Dorsolateral prefrontal cortex (tissue), 122 donors: ENCODE measurements at places on chromosomes 12 and 14. TPM values are rescaled to one million over a fixed set of nuclear protein-coding genes. Genes with fewer than 3 reads are reported as not detected.

GRCh38 chr14:90580377-90581335 is 183.8 kb downstream of the CALM1 start:
- no peak for DNase-seq

The BDKRB2 gene
- 1.5 TPM for total RNA-seq

DNA sequence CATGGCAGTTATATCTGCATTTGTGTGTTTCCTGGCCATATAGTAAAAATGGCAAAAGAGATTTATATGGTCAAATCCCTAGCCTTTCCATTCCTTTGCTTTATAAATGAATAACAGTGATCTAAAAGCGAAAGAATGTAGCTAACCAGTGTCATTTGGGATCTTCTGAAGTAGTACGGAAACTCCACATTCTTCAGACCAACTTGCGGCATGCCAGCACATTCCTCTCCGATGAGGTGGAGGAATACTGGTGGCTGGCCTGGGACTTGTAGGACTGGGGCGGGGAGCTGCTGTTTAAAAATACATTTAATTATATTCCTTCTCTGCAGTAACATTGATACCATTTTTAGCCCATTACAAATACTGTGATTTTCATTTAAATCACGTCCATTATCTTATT is 85.3 kb downstream of the SAMD4A start:
- no peak for DNase-seq

DNA sequence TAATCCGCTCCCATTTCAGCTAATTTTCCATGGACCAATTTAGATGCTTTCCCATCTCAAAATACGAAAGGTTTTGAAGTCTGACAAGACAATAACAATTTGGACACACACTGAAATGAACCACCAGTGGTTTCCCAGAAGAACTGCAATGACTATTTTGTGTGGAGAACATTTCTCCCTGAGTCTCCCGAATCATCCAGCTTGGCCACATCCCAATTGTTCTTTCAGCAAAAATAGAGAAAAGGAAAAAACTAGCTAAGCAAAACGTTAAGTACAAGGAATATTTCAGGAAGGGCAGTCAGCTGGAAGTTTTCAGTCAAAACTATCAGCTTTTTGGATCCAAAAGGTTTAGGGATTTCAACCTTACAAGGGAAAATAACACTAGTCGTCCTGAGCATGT is 390.6 kb downstream of the KCNH5 start:
- DNase-seq = no peak

The ACSM4 gene
- not detected for total RNA-seq

The LMNTD1 gene
- total RNA-seq = 1.6 TPM

DNA sequence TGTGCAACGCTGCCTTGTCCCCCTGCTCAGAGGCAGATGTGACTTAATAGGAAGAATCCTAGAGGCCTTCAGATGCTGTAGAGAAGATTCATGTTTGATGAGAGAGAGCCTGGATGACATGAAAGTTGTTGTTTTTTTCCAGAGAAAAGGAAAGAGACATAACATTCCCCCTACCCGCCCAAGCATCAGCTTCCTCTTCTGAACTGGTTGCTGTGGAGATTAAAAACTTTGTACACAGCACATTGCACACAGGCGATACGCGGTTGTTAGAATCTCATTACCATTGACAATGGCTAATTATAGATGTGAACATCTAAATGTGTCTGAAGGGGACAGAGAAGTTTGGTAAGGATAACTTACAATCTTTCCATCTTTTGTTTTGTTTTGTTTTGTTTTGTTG is 13.6 kb upstream of the ETFBKMT start:
- DNase-seq = no peak

- no peak for DNase-seq
Observed at GRCh38 chr12:19783547-19784444, 344.5 kb downstream of the AEBP2 start.

- no peak for DNase-seq
Observed at GRCh38 chr12:123690191-123690840, 19.4 kb downstream of the TCTN2 start.

DNA sequence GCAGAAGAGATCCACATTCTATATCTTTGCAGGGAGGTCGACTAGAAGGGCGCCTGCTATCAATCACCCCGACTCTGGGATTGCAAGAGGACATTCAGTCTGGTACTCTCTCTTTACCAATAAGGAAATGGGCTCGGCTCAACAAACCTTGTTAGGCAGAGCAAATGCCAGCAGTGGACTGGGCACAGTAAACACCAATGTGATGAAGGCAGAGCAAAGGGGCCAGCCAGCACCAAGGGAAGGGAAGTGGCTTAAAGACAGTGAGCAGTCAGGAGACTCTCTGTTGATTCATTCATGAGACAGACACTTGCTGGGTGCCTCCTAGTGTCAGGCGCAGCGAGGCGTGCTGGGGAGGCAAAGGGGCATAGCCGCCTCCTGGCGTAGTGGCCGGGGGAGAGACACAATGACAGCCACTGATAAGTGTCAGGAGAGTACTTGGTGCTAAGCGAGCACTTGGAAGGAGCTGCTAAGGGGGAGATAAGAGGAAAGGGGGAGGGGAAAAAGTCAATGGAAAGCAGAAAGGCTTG is 34.1 kb downstream of the TMCC3 start:
- peak; percentile 82 for DNase-seq

The CCDC196 gene
- not detected for total RNA-seq
